ENCODE measurements at places on chromosomes 4 and X.

DNA sequence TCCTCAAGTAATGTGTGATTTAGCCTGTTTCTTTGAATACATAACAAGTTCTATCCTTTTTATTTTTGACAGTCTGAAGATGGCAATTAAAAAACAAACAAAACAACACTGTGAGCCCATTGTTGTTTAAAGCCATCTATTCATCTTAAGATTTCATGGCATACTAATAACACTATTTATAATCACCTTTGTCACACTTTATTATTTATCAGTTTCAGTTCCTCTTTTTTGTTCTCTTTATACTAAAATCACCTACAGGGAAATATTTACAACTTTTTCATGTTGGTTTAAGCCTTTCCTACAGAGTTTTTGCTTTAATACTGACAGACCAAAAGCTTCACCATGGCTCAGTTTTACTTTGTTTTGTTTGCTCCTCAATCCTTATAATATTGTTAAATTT lies 247.4 kb upstream of the CTSO start:
- no peak for DNase-seq

DNA sequence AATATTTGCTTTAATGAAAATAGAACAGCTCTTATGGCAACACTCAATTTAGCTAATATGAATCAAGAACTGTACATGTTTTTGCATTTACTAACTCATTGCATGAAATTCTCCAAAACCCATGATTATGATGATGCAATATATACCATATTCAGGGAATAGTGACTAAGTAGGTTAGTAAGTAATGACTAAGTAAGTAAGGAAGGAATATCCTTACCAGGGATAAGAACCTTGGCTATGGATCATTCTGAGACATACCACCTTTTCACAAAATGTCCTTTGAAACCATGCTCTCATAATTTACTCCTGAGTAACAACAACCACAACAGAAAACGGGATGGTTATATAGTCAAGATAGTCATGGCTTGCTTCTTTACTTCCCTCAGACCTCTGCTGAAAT lies 1513.0 kb downstream of the STIM2 start:
- peak; percentile 3 for DNase-seq

GRCh38 chrX:74249963-74250362 lies 54.0 kb upstream of the ZCCHC13 start:
- DNase-seq: no peak

DNA sequence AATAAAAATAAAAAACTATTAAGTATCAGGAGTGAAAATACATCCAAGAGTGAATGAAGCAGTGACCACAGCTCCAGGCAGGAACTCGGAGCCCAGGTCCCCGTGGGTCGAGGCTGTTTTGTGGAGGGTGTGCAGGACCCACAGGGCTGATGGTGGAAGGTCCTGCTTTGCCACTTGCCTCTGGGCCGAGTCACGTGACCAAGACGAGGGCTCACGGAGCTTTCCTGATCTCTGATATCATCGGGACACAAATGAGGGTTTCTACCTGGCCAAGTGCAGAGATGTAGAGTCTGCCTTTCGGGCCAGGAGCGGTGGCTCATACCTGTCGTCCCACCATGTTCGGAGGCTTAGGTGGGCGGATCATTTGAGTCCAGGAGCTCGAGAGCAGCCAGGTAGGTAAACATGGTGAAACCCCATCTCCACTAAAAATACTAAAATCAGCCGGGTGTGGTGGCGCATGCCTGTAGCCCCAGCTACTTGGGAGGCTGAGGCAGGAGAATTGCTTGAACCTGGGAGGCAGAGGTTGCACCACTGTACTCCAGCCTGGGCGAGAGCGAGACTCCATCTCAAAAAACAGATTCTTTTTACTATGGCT lies 7.2 kb downstream of the SLC25A6 start:
- DNase-seq: no peak

- DNase-seq: peak; percentile 24
These were observed 111.2 kb downstream of the CEP44 start for GRCh38 chr4:174394915-174395314.

DNA sequence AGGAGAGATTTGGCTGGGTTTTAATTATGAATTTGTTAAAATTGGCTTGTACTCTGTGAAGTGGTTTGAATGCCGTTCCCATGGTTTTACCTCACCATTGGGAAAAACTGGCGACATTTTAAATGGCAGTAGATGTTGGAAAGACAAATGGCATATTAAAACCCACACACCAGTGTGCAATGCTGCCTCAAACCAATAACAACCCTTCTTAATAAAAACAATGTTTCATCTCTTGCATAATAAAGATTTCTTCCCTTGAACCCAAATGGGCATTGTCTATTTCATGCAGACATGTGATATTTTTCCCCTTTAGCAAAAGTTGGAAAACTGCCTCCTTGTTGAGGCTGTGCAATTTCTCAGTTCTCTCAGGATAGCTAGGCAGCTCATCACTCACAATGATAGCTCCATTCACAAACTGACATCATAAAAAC lies 33.7 kb downstream of the GABRB1 start:
- DNase-seq: no peak

DNA sequence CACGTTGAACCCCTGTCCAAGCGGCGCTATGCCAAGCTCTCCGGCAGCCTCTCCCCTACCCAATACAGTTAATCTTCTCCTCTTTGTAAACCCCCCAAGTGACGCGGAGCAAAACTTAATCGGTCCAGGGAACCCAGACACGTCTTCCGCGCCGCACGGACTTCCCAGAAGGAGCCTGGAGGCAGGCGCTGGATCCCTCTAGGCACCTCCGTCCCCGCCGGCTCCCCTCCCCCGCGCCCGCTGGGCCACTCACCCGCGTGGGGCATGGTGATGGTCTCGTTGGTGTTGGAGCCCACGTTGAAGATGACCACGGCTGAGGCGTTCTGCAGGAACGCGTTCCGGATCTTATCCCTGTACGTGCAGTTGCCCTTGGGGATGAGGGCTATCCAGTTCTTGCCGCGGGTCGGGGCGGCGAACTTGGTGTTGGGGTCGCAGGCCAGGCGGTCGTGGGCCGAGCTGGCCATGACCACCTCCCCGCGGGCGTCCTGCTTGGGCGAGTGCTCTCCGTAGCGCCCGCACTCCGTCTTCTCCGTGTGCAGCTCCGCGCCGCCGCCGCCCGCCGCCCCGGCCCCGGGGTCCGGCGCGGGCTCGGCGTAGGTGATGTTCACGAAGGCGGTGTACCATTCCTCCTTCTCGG lies 1.1 kb downstream of the RNF150 start:
- no peak for DNase-seq
